CD14-positive monocyte (primary cell): ENCODE measurements at places on chromosomes 11 and 22.

GRCh38 chr11:104602643-104603042 lies 295.6 kb downstream of the CASP12 start:
- no peaks in the 10 kb centered on the region for H3K27me3 ChIP-seq
- H3K27ac ChIP-seq = no peak overlapping the region
- H3K4me3 ChIP-seq = no peak overlapping the region

DNA sequence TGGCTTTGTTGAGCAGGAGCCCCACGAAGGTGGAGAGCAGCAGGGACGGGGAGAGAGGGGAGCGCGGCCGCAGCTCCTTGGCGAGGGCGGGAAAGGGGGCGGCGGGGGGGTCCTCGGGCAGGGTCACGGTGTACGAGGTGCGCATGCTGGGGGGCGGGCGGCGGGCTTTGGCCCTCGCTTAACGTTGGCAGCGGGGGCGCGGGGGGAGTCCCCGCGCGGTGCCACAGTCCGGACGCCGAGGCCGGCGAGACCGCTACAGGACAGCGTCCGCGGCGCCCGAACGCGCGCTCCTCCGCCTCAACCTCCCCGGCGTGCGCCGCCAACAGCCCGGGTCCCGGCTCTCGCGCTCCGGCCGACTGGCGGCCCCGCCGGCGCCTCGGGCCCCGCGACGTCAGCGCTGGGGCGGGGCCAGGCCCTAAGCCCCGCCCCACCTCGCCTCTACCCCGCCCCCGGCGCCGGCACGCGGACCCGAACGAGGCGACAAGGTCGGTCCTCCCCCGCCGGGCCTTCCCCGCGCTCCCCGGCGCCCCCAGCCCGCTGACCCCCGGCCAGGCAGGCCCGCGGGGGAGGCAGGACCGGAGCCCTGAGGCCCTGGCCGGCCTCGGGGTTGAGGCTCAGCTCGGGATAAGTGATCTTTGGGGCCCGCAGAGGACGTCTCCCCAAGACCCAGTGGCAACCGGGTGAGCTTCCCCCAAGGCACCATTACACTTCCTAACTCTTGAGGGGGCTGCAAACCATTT lies 17.5 kb downstream of the USP2 start:
- peaks cover 28% of the 10 kb centered on the region for H3K27me3 ChIP-seq
- H3K4me1 ChIP-seq = peaks cover 7% of the 10 kb centered on the region
- no peaks in the 10 kb centered on the region for H3K36me3 ChIP-seq
- H3K4me3 ChIP-seq = no peak overlapping the region
- DNase-seq = peak; percentile 60

DNA sequence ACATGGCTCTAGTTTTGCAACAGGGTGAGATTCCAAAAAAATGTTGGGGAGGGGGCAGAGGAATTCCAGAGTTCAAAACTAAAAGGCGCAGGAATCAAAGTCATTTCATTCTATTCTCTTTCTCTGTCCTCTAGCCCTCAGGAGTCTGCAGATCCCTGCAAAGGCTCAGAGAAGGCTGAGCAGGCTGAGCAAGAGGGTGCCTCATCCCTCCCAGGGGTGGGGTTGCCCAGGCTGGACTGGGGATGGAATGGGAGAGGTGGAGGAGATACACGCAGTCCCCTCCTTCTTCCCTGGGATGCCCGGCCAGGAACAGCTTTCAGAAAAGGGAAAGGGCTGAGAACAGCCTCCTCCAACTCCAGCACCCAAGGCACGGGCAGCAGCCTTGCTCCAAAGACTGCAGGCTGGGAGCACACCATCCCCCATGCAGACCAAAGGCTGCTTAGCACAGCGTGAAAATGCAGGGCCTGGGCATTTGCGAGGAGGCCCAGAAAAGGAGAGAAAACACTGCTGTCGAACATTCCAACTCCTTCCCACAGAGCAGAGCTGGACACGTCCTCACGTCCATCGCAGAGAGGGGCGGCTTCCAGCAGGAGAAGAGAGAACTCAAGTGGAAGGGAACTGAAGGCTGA lies 51.8 kb downstream of the MN1 start:
- no peak overlapping the region for H3K27ac ChIP-seq
- no peaks in the 10 kb centered on the region for H3K27me3 ChIP-seq
- no peaks in the 10 kb centered on the region for H3K36me3 ChIP-seq
- H3K4me1 ChIP-seq = peaks cover 13% of the 10 kb centered on the region
- no peak for DNase-seq

DNA sequence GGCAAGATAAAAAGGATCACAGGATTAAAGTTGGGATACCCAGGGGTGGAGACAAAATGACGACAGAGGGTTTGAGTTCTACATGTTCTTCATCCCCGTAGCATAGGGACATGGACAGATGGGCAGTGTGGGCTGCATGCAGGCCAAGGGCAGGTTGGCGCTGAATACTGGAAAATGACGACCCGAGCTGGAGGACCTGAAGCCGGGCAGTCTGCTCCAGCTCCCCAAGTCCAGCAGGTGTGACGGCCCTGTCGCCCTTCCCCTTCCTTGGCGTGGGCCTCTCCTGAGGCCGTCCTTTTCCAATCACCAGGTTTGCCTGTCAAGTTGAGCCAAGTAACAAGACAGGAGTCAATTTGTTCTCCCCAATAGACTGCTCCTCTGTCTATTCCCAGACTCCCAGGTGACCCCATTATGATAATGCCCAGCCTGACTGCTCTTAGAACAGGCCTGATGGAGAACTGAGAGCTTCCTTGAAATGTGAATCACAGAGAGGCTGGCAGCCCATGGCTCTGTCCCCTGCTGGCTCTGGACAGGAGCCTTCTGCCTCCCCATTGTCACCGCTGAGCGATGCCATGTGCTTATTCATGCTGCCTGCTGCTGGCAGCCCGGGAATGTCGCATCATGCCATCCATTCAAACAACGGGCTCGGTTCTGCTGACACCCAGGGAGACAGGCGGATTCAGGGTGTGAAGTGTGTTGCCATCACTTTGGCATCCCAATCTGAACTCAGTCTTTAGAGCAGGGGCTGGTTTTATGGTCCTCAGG lies 392.1 kb downstream of the NTM start:
- H3K36me3 ChIP-seq = no peaks in the 10 kb centered on the region
- no peak for DNase-seq
- no peaks in the 10 kb centered on the region for H3K27me3 ChIP-seq
- no peak overlapping the region for H3K4me3 ChIP-seq

DNA sequence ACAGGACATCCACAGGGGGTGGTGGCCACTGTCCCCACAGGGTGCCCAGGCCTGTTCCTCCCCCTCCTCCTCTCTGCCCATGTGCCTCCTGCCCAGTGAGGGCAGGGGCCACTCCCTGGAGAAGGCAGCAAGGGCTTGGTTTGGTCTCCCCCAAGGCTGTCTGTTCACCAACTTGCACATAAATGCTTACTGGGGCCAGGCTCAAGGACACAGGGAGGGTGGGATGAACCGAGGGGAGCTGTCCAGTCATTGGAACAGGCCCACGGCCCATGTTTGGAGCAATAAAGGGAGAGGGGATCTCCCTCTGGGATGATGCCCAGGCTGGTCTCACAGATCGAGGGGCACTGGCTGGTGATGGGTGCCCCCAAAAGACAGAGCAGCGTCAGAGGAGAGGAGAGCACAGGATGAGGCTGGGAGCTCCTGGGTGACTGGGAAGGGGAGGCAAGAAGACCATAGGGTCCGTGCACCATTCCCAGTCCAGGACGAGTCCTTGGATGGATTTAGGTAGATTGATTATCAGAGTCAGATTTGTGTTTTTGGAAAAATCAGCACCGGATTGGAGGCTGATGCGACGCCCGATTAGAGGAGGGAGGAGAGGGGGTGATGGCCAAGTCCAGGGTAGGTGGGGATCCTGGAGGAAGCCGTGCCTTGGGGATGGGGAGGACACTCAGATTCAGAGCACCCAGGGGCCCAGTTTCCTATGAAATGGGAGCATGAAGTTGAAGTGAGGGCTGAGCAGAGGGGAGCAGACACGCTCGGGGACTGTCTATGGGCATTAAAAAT lies 1.1 kb downstream of the IGLL5 start:
- H3K27ac ChIP-seq = no peak overlapping the region
- DNase-seq = no peak
- H3K27me3 ChIP-seq = no peaks in the 10 kb centered on the region
- peaks cover 8% of the 10 kb centered on the region for H3K4me1 ChIP-seq
- H3K36me3 ChIP-seq = no peaks in the 10 kb centered on the region
- H3K4me3 ChIP-seq = no peak overlapping the region

- H3K4me3 ChIP-seq = peak overlapping the region; percentile 98
- peaks cover 16% of the 10 kb centered on the region for H3K4me1 ChIP-seq
- H3K27me3 ChIP-seq = no peaks in the 10 kb centered on the region
- H3K27ac ChIP-seq = peak overlapping the region; percentile 90
- DNase-seq = peak; percentile 53
- peaks cover 1% of the 10 kb centered on the region for H3K36me3 ChIP-seq
These were observed 569 bp downstream of the POLA2 start for GRCh38 chr11:65262381-65262680.
